ENCODE measurements at places on chromosomes 12 and 14.

- no peak for DNase-seq
Observed at GRCh38 chr14:20799892-20800544, 2.6 kb downstream of the RNASE1 start.

- no peak for DNase-seq
Observed at GRCh38 chr14:69675877-69676416, 64.6 kb downstream of the SUSD6 start.

DNA sequence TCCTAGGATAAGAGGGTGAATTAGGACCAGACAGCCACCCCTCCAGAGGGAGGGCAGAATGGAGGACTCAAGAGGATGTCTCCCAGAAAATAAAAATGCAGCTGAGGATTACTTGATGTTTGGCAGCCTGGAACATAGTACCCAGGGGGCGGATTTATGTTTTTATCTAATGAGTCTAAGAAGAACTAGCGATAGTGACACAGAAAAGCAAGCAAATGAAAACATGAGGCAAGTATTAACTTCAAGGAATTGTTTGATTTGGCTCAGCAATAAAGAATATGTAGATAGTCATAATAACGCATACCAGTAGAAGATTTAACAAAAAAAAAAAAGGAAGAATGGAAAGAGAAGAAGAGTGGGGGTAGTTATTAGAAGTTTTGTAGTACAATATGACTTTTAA lies 10.0 kb upstream of the SLC7A8 start:
- no peak for DNase-seq

- DNase-seq: no peak
Observed at GRCh38 chr12:102812344-102812743, 104.7 kb downstream of the PAH start.

DNA sequence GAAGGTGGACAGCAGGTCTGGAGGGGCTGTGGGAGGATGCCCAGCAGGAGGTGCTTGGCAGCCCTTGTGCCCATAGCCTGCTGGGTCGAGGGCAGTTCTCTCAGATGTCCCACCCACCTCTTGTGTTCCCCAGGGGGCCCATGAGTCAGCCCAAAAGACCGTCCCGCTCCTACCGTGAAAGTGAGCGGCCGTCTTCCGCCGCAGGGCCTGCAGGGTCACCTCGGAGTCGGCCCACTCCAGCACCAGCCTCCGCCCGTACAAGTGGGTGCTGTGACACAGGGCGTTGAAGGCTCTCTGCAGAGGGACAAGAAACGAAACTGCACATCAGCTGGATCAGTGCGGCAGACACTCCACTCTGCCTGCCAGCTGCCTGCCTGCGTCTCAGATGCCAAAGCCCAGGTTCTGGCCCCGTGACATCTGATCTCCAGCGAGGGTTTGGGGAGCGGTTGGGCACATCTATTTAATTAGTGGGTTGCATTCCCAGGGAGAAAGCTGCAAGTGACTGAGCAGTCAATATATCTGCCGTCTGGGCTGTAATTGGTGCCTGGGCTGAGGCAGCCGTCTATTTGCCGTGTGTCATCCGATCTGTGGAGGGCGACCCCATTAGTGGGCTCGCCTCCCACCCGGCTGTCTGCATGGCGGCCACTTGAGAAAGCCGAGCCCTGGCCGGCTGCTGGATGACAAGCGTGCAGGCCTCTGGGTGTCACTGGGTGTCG lies 121.5 kb downstream of the RBM19 start:
- no peak for DNase-seq
